ENCODE measurements at places on chromosomes 1 and 21.
A peak's percentile ranks its signal among the peaks of the same experiment; 100 is the strongest.

DNA sequence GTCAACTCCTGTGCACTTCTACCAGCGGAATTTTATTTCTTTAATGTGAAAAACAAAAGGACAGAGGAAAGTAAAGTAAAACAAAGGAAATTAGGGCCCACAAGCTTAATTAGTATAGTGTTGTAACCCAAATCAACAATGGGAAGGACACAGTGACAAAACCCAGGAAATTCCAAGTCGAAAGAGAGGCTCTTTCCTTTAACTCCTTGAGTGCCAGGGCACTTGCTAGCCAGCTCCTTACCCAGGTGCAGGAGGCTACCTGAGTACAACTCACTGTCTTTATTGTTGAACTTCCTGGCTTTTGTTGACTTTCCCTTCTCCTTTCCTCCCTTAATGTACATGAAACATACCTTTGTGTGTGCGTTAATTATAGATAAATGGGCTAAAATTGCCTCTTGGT, 55.0 kb downstream of the PEX14 start:
- DNase-seq: no peak

GRCh38 chr1:99331636-99332035, 67.3 kb downstream of the PLPPR4 start:
- no peak for DNase-seq

DNA sequence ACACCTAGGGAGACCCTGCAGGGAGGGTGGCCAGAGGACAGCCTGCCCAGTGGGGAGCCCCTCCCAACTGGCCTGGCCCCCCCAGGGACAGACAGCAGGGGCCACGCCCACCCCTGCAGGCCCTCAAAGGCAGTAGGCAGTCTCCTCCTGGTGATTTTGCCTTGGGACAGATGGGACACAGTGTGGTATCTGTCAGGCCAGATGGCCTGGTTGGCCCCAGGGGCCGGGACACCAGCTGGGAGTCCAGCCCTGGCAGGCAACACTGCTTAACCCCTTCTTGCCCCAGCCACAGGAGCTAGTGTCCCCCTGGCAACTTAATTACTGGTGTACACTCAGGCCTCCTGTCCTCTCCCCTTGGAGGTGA, 17.8 kb downstream of the IFFO2 start:
- DNase-seq: no peak

- no peak for DNase-seq
Observed at GRCh38 chr1:184365699-184366098, 21.1 kb upstream of the C1orf21 start.

DNA sequence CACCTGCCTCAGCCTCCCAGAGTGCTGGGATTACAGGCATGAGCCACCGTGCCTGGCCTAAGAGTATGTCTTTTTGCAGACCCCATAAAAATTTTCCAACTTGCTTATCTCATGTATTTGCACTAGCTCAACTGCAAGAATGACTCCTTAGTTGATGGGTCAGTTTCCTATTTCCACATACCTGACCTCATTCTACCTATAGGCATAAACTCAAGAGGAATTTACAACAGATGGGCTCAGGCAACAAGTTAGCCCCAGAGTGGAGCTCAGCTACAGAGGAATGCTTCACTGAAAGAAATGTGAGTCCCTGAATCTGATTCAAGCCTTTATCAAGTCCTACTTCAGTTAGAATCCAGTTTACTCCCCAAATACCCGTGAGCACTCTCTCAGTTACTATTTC, 5.3 kb upstream of the SLC37A1 start:
- no peak for DNase-seq

DNA sequence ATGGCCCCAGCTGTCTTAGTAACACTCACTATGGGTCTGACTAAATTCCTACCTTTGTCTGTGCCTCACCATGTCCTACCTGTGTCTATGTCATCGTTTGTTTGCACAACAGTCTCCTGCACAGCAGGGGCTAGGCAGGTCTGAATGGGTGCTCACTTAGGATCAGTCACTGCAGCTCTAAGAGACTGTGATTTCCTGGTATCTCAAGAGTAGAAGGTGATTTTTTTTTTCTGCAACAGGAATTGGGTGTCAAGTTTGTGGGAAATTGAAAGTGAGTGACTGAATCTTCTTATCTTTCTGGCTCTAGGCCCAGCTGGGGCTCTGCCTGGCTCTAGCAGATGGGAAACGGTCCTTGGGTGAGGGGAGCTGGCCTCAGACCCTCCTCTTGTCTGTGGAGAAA, 46.4 kb upstream of the TRABD2B start:
- no peak for DNase-seq

GRCh38 chr1:221856228-221857093, 114.6 kb upstream of the DUSP10 start:
- no peak for DNase-seq

- no peak for DNase-seq
Observed at GRCh38 chr1:156751451-156751756, at the start of gene HDGF. Gene HDGF, minus strand, starts transcription at chr1:156751675. Its CDS starts 246 bp downstream, at chr1:156751429.

DNA sequence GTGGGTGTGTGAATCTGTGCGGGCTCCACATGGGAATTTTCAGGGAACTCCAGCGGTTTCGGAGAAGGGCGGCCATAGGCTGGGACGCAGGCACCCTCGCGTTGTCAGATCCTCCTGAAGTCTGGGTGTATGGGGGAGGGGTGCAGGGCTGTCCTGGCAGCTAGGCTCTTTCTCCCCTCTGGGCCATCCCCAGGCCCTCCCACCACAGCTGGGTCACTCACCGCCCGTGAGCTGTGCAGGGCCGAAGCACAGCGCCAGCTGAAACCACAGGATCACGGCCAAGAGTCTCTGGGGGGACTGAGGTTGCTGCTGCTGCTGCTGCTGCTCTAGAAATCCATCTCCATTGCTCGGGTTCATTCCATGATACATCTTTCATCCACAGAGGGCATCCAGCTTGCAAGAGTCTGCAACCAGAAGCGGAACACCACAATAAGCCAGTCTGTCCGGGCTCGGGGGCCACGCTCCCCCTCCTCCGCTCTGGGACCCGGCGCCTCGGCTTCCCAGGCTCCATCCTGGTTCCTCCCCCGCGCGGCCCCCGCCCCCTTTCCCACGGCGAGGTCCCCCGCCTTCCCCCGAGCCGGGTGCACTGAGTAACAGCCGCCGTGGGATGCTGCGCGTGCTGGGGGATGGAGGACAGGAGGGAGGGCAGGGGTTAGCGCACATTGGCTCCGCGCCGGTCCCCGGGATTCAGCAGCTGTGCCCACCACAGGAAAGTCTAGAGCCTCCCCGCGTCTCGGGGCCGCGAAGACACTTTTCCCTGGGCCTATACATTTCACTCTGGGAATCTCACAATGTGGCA, 720 bp downstream of the SUSD4 start:
- DNase-seq: no peak

DNA sequence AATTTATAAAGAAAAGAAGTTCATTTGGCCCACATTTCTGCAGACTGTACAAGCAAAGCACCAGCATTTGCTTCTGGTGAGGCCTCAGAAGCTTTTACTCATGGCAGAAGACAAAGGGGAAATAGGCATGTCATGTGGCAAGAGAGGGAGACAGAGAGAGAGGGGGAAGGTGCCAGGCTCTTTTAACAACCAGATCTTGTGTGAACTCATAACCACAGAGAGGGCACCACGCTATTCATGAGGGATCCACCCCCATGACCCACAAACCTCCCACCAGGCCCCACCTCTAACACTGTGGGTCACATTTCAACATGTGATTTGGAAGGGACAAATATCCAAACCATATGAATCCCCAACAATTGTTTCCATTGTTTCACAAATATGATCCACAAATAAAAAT, 467.9 kb downstream of the SIPA1L2 start:
- no peak for DNase-seq

- no peak for DNase-seq
Observed at GRCh38 chr21:41750051-41750450, 16.8 kb downstream of the RIPK4 start.

GRCh38 chr1:26582836-26583460, 53.4 kb downstream of the RPS6KA1 start:
- peak; percentile 34 for DNase-seq

GRCh38 chr1:207815913-207816291, 64.0 kb downstream of the CD46 start:
- DNase-seq: no peak

- DNase-seq: no peak
Observed at GRCh38 chr1:154179946-154180687, 11.8 kb downstream of the TPM3 start.

DNA sequence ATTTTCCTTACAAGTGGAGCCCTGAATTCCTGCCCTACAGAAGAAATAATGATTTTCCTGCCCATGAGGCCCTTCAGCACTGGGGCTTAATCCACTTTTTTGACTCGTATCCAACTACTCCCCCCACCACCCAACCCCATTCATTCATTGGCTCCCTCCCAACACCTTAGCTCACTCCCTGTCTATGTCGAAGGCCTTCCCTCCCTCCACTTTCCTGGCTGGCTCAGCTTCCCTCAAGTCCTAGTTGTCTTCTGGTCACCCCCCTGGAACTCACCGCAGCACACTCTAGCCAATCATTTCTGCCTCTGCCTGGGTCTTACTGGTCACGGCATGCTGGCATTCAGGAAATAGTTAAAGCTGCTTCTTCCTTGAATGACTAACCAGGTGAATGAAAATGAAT, 118.9 kb downstream of the PGBD5 start:
- DNase-seq: no peak

GRCh38 chr1:27031235-27032118, 18.8 kb upstream of the TENT5B start:
- no peak for DNase-seq

DNA sequence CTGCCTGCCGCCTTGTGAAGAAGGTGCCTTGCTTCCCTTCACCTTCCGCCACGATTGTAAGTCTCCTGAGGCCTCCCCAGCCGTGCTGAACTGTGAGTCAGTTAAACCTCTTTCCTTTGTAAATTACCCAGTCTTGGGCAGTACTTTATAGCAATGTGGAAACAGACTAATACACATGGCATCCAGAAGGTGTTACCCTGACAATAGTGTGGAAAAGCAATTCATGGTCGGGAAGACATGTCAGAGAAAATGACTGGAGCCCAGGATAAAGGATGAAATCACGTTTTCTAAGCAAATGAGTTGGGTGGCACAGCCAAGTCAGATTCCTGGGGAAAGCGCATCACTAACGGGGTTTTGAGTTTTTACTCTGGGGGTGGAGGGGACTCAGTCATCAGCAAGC, 76.4 kb downstream of the HLCS start:
- DNase-seq: no peak

DNA sequence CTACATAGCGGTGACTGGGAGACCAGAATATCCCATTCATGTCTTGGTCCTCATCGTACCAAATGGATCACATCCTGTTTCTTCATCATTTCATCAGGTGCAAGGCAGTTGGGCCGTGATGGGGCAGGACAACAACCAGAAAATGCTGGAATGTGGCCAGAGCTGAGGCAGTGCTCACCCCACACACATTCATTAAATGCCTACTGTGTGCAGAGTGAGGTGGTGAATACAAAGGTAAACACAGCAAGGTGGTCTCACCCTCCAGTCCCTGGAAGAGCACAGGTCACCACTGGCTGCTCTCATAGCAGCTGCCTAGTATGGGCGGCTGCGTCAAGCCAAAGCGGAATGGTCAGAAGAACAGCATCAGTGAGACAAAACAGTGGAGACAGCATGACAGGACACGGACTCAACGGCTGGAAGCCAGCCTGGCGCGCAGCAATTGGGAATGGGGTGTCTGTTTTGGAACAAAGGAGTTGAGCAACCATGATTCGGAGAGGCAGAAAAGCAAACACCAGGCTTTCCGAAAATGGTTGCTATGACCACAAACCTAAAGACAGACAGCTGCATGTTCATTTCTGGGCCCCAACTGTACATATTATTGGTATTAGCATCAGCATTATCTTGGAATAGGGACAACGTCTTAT, 5.6 kb upstream of the ADAMTSL4 start:
- DNase-seq: no peak

DNA sequence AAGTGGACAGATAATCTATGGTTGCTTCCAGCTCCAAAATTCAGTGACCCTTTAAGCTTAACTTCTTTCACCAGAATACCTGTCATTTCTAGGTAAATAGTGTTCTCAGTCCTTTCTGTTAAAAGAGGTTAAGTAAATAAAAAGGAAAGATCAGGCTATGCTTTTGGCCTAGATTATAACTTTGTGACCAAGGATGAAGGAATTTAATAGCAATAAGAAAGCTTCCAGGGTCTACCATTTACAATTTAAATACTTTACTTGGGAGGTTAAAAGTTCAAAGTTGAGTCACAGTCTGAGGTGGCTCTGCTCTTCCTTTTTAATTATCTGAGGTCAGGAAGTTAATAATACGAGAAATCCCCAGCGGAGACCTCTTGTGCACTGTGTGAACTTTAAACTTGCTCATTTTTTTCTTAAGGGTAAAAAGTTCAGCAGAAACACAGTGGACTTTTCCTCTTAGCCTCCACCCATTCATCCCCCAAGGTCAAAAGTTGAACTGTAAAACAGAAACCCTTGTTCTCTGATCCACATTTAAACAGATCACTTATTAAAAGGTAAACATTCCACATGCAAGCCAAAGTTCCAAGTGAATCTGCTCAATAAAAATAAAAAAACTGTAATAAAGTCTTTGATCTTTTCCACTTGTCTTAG, 187.1 kb downstream of the NRIP1 start:
- DNase-seq: no peak

DNA sequence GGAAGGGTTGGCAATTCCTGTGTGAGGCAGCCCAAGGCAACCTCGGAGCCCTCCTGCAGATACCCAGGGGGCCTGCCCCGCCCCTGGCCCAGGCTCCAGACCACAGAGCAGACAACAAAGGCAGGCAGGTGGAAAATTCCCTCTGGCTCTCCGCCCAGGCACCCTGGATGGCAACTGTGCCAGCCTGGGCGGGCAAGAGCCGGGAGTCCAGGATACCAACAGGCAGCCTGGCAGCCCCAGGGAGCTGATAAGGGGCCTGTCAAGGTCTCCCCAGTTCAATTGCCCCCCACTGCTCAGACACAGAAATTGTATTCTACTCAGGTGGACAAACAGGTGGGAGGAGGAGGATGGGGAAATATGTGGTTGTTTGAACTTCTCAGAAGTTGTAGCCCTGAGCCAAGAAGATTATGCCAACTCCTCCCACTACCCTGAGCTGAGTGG, 15.4 kb upstream of the GPR37L1 start:
- no peak for DNase-seq

DNA sequence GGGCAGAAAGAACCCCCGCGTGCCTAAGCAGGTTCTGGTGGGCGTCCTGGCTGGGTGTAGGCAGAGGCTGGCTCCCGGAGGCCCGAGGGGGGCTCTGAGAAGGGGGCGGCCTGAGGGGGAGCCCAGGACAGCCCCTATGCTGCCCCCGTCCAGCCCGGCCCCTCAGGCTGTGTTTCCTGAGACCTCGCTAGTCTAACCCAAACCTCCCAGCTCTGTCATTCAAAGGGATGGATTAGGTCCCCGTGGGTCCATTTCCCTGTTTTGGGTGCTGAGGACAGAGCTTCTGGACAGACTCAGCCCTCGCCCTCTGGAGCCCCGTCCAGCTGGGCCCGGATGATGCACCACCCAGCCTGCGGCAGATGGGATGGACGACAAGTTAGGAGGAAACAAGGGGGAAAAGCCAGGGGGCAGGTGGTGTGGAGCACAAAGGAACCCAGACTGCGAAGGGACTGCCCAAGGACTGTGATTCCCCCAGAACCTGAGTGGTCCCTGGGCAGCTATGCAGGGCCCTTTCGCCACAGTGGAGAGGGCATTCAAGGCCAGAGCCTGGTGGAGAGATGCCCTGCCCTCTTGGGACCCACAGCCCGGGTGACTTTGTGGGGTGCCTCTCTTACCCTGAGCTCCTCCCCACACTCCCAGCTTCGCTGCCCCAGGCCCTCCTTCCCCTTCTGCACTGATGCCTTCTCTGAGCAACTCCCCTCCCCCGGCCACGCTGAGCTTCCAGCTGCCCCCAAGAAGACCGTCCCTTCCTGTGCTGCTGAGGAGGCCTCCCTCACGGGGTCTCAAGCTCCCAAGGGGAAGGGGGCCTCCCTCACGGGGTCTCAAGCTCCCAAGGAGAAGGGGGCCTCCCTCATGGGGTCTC, 2.8 kb downstream of the HES4 start:
- DNase-seq: no peak
